ENCODE measurements at places on chromosomes 11 and 22.

DNA sequence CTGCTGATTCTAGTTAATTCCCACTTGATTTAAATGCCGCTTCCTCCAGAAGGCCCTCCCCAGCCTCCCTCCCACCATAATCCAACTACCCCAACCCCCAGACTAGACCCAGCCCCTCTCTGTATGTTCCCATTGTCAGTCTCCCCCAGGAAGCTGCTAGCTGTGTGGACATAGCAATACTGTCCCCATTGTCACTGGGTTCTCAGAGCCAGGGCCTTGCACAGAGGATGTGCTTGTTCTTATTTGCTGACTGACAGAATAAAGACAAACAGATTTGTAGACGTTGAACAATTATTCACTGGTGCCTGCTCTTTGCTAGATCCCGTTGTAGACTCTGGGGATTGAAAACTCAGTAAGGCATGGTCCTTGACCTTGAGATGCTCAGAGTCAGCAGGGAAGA, 45.7 kb upstream of the NAV2 start:
- DNase-seq, result no peak

DNA sequence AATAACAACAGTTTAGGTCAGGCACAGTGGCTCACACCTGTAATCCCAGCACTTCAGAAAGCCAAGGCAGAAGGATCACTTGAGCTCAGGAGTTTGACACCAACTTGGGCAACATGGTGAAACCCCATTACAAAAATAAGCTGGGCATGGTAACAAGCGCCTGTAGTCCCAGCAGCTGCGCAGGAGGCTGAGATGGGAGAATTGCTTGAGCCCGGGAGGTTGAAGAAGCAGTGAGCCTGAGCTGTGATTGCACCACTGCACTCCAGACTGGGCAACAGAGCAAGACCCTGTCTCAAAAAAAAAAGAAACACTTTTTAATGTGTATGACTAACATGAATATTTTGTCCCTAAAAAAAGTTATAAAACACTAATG, 24.5 kb upstream of the TFIP11 start:
- no peak for DNase-seq

- no peak for DNase-seq
Observed at GRCh38 chr11:4862447-4863236, 13.6 kb upstream of the OR51S1 start.

DNA sequence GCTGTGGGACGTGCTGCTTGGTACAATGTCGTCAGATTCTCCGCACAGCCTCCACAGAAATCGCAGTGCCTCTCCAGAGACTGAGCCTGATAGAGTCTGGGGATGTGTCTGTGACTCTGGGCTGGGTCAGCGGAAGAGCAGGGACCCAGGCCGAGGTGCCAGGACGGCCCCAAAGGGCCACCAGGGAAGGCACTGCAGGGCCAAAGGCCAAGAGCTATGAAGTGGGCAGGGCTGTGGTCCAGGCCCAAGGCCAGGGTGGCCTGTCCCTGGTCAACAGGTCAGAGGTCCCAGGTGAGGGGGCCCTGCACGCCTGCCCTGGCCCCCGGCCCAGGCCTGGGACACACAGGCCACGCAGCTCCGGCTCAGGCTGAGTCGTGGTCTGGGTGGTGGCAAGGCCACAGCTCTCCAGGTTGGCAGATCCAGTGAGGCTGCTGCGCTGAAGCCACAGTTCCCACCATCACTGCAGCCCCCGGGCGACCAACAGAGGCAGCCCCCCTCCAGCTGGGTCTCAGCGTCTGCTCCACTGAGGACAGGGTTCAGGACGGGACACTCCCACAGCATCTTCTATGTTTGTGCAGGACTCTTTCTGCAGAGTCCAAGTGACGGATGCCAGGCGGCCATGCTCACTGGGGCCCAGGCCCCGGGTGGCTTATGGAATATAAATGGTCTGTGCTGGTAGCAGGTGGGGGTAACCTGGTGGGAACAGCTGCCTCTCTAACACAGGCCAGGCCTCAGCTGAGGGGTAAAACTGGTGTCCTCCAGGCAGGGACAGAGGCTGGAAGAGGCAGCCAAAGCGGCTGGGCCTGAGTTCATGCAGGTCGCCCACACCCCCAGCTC, 4.8 kb upstream of the PIM3 start:
- DNase-seq, result no peak

GRCh38 chr22:24225044-24225601, 19.8 kb downstream of the GGT5 start:
- DNase-seq, result no peak

- no peak for DNase-seq
Observed at GRCh38 chr11:112558691-112559090, 298.0 kb upstream of the PLET1 start.

DNA sequence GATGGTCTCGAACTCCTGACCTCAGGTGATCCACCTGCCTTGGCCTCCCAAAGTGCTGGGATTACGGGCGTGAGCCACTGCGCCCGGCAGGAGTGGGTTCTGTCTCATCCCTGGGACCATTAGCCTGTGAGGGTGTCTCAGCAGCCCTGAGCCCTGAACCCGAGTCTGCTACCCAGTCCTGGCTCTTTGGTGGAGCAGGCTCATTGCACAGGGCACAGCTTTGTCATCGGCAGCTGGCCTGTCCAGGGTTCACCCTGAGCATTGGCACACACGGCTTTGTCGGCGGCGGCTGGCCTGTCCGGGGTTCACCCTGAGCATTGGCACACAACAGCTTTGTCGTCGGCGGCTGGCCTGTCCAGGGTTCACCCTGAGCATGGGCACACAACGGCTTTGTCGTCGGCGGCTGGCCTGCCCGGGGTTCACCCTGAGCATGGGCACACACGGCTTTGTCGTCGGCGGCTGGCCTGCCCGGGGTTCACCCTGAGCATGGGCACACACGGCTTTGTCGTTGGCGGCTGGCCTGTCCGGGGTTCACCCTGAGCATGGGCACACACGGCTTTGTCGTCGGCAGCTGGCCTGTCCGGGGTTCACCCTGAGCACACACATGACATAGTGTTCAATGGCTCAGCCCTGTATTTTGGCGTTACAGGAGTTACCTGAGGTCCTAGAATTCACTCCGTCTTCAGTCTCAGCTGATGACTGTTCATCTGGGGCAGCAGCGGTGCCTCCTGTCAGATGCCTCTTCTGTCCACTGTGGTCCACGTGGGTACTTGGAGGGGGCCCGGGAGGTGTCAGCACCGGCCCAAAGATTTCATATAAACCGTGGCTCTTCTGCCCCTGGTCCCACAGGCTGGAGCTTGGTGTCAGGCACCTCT, 1082.5 kb downstream of the BRD1 start:
- DNase-seq, result no peak
